ENCODE measurements at places on chromosomes 12 and 14.

DNA sequence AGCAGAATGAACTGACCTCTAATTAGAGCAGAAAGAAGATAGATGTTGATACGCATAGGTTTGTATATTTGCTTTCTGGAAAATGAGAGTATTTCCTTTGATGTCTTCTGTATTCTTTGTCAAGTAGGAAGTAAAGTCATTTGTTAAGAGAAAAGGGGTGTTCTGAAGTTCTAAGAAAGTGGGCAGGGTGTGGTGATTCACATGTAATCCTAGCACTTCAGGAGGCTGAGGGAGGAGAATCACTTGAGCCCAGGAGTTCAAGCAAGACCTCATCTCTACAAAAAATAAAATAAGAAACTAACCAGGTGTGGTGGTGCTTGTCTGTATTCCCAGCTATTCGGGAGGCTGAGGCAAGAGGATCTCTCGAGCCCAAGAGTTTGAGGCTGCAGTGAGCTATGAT, 2.8 kb downstream of the RHNO1 start:
- DNase-seq: no peak

- DNase-seq: no peak
Observed at GRCh38 chr14:88599761-88600439, 37.1 kb downstream of the ZC3H14 start.

- no peak for DNase-seq
Observed at GRCh38 chr12:123721245-123721644, 9.1 kb downstream of the ATP6V0A2 start.

- DNase-seq: no peak
Observed at GRCh38 chr12:108425238-108425795, 86.2 kb upstream of the CMKLR1 start.

DNA sequence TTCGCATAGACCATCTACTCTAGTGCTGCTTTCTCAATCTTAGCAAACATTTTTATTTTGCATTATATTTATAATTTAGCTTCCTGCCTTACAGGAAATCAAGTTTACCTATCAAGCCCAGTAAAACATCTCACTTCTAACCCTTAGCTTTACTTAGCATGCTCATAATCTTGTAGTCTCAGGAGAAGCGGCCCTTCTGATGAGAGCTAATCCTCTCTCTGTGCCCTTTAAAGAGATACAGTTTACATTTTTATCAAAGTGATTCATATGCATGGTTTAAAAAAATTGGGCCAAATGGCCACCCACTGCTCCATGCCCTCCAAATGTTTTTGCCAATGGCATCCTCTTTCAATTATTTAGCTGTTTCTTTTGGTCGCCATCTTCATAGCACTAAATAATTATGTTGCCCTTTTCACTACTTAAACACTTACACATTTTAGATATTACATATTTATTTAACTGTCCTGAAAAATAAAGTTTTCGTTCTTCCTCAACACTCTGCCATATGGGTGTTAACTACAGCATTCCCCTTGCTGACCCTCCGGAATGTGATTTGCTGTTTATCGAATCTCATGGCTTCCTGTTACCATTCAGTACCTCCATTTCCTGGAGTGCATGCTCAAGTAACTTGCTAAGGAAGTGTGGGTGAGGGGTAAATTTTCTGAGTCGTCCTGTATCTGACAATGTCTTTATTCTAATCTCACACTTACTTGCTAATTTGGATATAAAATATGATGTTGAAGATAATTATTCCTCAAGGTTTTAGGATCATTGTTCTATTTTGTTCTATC, 29.3 kb downstream of the YLPM1 start:
- no peak for DNase-seq

GRCh38 chr14:75724414-75725204, 63.6 kb downstream of the TTLL5 start:
- DNase-seq: no peak

DNA sequence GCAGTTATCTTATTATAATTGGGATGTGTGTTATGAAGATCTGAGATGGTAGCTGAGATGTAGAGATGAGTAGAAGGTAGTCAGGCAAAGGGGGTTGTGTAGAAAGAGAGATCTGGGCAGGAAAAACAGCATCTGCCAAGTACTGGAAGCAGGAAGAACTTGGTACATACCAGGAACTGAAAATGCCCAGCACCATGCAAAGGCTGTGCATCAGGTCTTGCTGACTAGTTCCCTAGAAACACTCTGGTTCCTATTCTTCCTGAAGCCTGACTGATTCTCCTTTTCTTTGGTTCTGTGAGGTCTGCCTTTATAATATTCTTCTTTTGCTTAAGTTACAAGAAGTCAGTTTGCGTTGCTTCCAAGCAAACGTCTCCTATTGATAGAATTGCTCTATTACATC, 6.7 kb upstream of the NFATC4 start:
- DNase-seq: no peak

- DNase-seq: no peak
Observed at GRCh38 chr14:48690349-48690748, 895.8 kb downstream of the RPS29 start.

DNA sequence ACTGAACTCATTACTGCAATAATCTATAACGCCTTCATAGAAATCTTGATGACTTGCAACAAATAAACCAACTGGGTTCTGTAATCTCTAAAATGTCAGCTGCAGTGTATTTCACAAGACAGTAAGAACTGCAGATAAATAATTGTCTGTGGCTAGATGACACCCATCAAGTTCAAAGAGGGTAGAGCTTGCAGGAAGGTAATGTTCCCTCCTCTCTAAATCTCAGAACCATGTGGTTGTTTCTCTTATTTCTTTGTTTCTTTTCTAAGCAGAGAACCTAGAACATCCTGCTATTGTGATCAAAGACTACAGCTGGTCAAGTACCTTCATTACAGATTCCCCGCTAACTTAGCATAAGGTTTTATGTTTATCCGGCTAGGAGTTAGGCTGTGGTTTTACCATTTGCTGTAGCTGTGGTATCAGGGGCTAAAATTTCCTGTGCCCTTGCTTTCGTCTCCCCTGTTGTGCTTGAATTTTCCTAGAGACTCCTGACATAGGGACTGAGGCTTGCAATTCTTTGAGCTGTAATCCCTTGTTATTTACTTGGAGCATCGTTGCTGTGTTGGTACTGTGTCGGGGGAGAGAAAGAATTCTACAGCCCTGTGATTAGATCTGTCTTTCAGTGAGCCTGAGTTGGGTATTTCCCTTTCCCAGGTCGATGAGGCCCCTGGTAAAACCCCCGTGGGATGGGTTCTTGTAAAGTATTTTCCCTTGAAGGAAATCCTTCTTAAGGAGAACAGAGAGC, 253.1 kb upstream of the BTG1 start:
- no peak for DNase-seq

DNA sequence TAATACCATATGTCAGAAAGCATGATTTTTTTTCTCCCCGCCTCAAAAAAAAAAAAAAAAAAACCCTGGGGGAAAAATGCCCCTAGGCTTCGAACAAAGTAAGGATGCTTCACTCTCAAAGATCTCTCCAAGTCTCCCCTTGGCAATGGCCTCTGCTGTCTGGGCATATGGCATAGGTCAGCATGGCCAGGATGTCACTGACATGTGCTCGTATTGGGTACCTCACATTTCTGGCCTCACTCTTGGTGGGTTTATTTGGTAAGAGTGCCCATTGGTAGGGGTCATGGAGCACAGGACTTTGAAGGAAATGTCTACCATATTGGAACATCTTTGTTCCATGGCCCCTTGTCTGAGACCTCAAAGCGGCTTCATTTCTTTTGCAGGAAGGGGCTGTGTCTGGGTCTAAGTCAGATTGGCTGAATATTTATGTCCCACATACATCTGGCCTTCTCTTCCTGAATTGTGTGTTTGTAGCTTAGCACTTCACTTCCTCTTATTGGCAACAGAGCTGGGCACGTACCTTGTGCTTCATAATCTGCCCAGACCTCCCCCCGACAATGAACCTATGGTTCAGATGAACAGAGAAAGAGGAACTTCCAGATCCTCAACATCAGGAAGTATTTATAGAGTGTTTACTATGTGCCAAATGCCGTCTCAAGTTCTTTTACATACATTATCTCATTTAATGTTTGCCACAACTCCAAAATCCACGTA, 36.3 kb upstream of the OAS1 start:
- no peak for DNase-seq

- DNase-seq: no peak
Observed at GRCh38 chr12:29816874-29817725, 33.4 kb upstream of the TMTC1 start.

DNA sequence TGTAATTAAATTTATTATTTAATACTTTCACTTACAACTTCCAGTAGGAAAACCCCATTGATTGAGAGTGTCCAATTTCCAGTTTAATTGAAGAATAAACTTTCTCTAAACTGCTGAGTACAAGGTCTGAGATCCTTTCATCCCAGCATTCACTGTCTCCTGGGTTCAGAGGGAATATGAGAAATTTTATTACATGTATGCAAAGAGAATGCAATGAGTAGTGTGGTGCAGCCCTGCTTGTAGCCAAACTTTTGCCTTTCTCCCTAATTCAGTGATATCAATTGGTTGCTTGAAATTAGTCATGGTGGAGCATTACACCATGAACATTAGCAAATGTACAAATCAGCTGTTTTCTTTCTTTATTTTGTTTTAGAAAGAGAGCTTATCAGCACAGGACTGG, 780.6 kb upstream of the MDGA2 start:
- no peak for DNase-seq

DNA sequence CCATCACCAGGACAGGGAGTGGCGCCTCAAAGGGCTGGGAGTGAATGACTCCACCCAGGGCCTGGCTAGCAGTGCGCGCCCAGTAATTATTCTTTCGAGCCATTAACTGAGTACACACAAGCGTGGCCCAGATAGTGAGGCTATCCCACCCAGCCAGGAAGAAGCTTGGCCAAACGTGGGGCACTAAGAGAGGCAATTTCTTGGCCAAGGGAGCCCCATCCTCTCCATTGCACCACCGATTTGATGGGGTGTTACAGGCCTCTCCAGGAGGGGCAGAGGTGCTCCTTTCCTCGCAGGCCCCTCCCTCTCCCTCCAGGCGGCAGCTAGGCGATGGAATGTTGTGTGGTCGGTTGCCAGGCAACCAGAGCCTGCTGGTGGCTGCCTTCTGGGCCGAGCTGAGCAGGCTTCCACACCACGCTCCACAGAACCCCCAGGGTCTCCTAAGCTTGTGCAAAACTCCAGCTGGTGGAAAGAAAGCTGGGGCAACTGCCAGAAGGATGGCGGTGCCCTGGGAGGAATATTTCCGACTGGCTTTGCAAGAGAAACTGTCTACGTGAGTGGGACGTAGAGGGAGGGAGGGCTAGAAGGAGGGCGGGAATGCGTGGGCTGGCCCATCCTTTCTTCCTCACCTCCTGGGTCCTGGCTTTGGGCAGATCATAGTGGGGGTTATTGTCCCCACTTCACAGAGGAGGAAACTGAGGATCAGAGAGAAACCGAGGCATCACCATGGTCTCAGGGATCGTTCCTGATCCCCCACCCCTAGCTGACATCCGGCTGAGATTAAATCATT, at the start of gene CFAP73:
Gene CFAP73 (plus strand): TSS at position 364 of the 790 bp plus-strand sequence. CDS start 134 bp downstream, at position 498.
- peak; percentile 78 for DNase-seq

GRCh38 chr14:32939254-32940065, 781 bp downstream of the NPAS3 start:
- peak; percentile 83 for DNase-seq

GRCh38 chr12:60415351-60415750, 819.5 kb downstream of the SLC16A7 start:
- no peak for DNase-seq

- no peak for DNase-seq
Observed at GRCh38 chr14:73630009-73630780, 14.6 kb upstream of the DNAL1 start.

GRCh38 chr12:71092290-71092689, 65.5 kb downstream of the TSPAN8 start:
- DNase-seq: no peak

DNA sequence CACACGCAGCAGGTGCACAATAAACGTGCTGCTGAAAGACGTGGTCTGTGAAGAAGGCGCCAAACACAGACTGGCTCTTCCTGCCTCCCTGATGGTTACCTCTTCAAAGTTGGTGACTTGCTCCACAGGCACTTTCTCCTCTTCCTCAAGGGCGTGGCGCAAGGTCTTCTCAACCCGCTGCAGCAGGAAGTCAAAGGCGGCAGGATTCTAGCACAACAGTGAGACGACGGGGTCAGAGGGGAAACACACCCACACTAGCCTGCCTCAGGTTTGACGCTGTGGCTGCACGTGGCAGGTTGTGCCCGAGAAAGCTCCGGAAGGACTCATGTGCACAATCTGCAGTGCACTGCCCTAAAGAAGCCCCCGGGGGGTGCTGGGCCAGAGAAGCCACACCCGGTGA, 15.0 kb downstream of the POLE start:
- no peak for DNase-seq

DNA sequence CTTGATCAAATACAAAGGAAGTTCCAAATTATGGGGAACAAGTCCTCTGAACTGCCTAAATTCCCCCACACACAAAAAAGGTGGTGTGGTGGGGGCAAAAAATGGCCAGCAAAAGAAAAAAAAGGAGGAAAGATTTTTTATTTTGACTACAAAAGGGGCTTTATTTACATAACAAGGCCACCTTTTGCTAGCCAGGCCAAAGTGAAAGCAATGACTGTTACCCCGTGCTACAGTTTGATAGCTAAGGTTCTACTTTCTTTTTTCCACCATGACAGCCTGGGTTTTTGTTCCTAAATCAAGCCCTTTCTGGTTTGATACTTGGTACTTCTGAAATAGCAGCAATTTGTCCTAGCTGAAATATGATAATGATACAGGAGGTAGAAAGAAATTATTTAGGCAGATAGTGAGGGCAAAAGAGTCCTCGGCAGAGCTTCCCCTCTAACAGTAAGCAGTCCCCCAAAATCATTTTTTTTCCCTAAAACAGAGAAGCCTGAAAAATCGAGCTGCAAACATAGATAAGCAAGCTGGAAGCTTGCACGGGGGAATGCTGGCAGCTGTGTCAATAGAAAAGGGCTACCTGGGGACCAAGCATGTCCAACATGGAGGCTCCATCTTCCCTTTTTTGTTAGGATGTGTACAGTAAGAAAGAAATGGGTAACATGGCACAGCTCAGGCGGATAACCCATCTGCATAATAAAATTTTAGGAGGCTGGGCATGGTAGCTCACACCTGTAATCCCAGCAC, 8.9 kb upstream of the B4GALNT1 start:
- no peak for DNase-seq

DNA sequence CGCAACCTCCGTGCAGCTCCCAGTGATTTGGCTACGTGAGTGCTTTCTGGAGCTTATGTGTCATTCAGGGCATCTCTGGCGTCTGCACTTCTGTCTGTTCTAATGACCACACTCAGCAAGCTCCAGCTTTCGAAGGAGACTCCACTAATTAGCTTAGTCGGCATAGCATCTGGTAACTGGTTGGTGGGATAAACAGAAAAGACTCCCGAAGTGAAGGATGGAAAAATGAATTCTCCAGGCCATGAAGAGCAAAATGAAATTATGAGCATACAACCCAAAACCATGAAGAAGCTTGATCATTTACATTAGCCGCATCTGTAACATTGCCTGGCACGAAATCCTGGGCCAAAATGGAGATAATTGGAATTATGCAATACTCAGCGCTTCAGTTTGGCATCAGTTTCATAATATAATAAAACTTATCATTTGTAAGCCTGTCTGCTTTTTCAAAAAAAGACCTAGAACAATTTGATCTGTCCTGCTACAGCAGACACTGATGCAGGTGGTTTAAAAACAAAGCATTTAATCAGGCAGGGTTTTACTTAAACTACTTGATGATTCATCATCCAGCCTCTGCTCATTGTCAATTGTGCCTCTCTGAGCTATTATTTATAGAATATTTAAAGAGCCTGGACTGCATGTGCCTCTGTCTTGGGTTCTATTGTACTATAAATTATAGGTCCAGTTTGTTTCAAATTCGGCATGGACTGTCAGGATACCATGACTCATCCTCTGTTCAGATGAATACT, 87.4 kb downstream of the SYT1 start:
- no peak for DNase-seq

GRCh38 chr12:101963697-101964096, 86.3 kb downstream of the DRAM1 start:
- no peak for DNase-seq

- no peak for DNase-seq
Observed at GRCh38 chr14:25622763-25623162, 572.8 kb upstream of the STXBP6 start.
